ENCODE measurements at places on chromosomes 5 and 9. TPM values are rescaled to one million over a fixed set of nuclear protein-coding genes. Genes with fewer than 3 reads are reported as not detected.

Gene IL4
- not detected for total RNA-seq

Gene RBM27
- 11.6 TPM for total RNA-seq

Gene MTMR12
- 21.4 TPM for total RNA-seq

Gene CA9
- 6.3 TPM for total RNA-seq

Gene PCDHB7
- 0.54 TPM for total RNA-seq

Gene SPAAR
- total RNA-seq: not detected

Gene NSG2
- 1.8 TPM for total RNA-seq

Gene EGFL7
- 53.1 TPM for total RNA-seq

Gene TBC1D13
- 46.0 TPM for total RNA-seq

Gene GLE1
- total RNA-seq: 27.0 TPM

Gene FOXD4L3
- total RNA-seq: not detected

Gene NUTM2G
- total RNA-seq: not detected

Gene CARTPT
- total RNA-seq: not detected

Gene TRIM7
- 2.6 TPM for total RNA-seq

Gene TPRN
- 138 TPM for total RNA-seq

Gene PPP3R2
- not detected for total RNA-seq

Gene NR2F1-AS1
- total RNA-seq: 4.2 TPM

Gene IFNE
- 5.5 TPM for total RNA-seq

Gene MAPKAP1
- 59.0 TPM for total RNA-seq

Gene WHRN
- 35.5 TPM for total RNA-seq

Gene PTTG1
- total RNA-seq: 10.2 TPM

Gene SLC31A2
- 116 TPM for total RNA-seq
